Colonic mucosa (tissue), 4 donors: ENCODE measurements at places on chromosomes 3 and 15. TPM values are rescaled to one million over a fixed set of nuclear protein-coding genes. Genes with fewer than 3 reads are reported as not detected.

ZNF619 gene
- 7.7 TPM for total RNA-seq

BUB1B gene
- total RNA-seq, result 48.3 TPM

SLC12A1 gene
- total RNA-seq, result not detected

CSPG5 gene
- total RNA-seq, result 0.66 TPM

SPINT1 gene
- 330 TPM for total RNA-seq

ECE2 gene
- not detected for total RNA-seq

GOLGA8M gene
- not detected for total RNA-seq

ZMYND10 gene
- 0.37 TPM for total RNA-seq

MLF1 gene
- 4.4 TPM for total RNA-seq

MYZAP gene
- 12.2 TPM for total RNA-seq

CFAP100 gene
- not detected for total RNA-seq
